ENCODE measurements at places on chromosomes 16 and 17.

DNA sequence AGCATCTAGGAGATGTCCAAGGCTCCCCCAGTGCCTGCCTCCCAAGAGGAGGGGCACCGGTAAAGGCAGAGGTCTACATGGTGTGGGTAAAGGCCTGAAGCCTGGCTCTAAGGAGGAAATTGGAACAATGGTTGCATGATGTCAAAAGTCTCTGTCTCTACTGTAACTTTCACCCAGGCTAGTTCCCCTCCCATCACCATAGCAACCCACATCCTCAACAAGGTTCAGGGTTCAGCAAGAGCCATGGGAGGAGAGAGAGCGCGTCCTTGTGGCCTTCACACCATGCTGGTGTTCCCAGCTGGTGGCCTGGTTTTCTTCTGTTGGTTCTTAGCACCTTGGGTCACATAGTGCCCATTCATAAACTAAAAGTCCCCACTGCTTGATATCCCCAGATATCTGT, 196.7 kb upstream of the CDH5 start:
- no peak for DNase-seq

DNA sequence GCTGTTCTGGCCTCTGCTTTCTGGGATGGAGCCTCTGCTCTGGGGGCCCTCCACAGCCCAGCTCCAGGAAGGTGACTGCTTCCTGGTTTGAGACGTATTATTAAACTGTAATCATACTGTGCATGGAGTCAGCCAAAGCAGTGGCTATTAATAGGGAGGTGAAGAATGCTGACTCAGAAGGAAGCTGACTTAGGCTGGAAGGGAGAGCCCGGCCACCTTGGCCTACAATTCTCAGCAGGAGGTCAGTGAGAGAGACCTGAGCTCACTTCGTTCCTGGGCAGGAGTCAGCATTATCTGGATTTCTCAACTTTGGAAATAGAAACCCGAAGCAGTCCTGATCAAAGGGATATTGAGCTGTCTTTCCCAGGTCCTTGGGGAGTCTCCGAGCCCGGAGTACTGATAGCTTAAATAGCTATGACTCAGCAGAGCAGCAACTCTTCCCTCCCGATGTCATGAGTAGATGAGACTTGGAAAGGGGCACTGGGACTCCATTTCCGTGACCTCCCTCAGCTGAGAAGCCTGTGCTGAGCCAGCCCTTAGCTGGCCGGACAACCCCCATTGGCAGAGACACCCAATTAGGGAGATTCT, 91.8 kb downstream of the YPEL2 start:
- DNase-seq = no peak

DNA sequence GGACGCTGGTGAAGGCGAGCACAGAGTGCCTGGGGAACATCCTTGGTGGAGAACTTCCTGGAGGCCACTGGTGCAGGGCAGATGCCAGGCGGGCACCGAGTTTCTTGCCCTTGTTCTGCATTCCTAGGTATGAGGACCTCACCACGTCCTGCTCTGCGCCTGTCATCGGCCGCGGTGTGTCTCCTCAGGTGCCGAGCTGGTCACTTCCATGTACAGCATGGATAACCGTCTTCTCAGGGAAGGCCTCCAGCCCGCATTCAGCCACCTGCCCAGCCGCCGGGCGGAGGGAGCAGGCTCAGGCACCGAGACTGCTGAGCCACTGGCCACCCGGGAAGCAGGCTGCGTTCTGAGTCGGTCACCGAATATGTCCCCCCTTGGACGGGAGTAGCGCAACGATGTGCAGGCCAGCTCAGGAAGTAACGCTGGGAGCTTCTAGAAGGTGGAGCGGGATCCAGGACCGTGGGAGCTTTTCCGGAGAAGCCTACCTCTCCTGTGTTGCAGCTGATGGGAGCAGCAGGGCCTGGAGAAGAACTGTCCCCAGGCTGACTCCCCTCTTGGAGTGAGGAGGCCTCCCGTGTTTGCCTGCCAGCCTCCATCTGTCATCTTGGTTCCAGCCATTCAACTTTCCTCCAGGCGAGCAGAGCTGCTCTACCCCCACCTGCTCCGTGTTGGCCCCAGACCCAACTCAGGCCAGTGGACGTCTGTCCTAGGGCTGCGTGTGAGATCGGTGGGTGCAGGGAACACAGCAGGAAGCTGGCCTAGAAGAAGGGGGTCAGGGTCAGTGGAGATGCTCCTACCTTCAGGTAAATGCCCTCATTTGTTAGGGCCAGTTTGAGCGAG, 2.1 kb upstream of the BAIAP2 start:
- DNase-seq = no peak

DNA sequence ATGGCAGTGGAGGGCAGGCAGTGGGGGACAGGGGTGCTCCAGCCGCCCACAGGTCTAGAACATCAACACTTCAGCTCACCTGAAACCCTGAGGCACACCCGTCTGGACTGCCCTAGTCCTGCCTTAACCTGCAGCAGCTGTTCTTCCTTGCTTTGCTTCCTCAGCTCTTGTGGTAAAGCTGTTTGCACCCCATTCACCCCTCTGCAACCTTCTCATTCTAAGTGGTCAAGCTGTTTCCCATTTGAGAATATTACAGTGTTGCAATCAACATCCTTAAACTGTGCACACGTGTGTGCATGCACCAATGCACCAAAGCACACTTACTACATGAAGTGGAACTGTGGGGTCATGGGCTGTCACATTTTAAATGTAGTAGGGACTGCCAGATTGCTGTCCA, 32.4 kb downstream of the SCNN1B start:
- no peak for DNase-seq

GRCh38 chr17:40936437-40936971, 942 bp downstream of the KRT23 start:
- no peak for DNase-seq

- no peak for DNase-seq
Measured at GRCh38 chr16:85678016-85678415, 10.7 kb downstream of the GINS2 start.

DNA sequence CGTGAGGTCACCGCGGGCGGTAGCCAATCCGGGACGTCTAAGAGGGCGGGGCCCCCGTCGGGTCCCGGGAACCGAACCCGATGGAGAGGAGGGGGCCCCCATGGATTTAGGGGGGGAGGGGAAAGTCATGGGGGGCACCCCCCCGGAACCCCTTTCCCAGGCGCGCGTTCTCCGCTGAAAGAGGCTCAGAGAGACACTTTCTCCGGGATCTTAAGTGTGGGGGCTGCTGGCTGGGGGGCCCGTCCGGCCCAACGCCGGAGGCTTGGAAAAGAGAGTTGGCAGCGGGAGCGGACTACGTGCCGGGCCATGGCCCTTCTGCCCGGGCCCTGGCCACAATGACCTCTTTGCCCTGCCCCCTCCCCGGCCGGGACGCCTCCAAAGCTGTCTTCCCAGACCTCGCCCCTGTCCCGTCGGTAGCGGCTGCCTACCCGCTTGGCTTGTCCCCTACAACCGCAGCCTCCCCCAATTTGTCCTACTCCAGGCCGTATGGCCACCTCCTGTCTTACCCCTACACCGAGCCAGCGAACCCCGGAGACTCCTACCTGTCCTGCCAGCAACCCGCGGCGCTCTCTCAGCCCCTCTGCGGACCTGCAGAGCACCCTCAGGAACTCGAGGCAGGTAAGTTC, at the start of gene DLX4:
Gene DLX4 (plus strand): TSS at position 57 of the 626 bp plus-strand sequence. CDS start 279 bp downstream, at position 336.
- no peak for DNase-seq

DNA sequence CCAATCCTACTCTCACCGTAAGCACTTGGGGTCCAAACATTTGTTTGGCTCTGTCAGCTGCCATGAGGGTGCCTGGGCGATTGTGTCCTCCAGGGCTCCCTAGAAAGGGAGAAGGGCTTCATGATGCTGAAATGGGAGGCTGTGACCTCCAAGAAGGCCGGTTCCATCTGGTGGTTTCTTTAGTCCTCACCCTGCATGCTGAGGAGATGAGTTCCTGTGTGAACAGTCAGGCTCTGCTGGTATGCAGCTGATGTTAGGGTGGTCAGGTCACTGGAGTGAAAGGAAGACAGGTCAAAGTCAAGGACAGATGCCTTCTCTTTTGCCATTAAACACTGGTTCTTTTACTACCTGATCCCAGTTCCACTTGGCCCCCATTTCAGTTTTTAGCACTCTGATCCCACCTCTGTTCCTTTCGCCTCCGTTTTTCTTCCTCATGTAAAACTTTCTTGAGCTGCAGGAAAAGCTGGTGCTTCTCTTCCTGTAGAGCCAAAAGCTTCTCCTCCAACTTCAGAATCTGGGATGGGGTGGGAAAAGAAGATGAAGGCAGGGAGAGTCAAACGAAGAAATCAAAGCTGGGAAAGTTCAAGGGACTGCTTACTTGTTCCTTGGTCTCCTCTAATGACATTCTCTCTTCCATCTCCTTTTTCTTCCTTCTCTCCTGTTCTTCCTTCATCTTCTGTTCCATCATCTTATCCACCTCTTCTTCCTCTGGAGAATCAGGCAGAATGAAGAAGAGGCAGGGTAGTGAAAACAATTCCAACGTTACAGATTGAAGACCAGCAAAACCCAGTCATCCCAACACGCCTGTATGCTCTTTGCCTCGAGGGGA, 1.1 kb downstream of the GPS2 start:
- no peak for DNase-seq

GRCh38 chr17:82315703-82316358, 1.6 kb downstream of the CD7 start:
- no peak for DNase-seq

GRCh38 chr17:5701381-5701780, 117.1 kb upstream of the NLRP1 start:
- DNase-seq = no peak

GRCh38 chr16:85300406-85300968, 188.2 kb upstream of the CIBAR2 start:
- DNase-seq = no peak

- DNase-seq = no peak
Measured at GRCh38 chr17:202501-202951, 21.1 kb upstream of the DOC2B start.

DNA sequence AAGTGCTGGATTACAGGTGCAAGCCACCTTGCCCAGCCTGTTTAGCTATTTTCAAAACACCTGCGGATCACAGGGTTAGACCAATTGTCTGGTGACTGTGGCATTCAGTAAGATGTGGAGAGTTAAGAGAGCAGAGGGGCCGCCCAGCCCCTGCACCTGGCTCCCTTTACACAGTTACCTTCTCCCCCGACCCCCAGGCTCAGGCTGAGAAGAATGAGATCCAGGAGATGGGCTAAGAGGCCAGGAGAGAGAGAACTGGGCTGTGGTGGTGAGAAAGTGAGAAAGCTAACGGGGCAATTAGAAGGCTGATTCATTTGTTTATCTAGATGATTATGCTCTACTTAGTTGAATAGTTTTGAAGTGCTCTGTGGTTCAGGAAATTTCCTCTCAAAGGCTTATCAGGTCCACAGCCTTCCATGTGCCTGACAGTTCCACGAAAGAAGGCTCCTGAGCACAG, 67.8 kb upstream of the AXIN2 start:
- DNase-seq = no peak

DNA sequence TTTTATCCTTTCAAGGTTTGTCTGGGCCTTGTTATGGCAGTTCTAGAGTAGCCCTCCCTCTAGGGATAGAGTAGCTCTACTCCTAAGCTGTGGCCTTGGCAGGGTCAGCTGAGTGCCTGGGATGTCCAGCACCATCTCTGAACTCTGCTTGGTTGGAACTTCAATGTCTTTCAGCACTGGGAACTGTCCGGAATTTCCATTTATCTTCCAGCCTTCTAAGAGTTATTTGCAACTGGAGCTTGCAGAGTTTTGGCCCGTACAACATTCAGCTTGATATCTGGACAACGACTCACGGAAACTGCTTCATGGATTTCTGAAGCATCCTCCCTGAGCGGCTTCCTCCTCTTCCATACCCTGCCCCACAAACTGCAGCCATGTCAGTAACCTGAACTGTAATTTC, 22.9 kb downstream of the MMD start:
- no peak for DNase-seq

DNA sequence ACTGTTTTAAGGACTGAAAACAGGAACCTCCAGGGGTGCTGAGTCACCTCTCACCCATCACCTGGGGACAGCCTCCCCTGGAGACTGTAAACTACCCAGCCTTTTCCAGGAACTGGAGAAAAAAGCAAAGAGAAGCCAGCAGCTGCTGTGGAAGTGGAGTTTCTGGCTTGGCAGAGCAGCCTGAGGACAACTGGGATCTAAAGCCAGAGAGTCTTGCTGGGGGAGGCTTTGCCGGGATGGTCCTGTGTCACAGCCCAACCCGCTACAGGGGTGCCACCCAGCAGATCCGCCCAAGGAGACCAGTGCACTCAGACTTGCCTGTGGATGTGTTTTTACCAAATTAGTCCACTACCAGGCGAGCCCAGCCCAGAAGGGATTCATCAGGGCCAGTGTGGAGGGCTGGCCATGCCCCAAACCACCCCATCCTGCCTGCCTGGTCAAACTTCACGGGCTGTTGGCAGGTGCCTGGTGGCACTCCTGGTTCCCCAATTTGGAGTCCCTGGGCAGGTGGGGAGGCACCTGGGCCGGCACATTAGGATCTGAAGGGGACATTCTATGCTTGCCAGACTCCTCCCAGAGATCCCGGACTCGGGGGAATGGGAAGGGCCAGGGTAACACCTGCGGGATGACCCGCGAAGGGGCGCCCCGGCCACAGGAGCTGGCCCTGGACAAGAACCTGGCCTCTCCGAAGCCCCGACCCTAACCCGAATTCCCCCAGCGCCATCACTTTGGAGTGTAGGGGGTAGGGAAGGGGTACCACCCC, 771 bp downstream of the MSRB1 start:
- DNase-seq = no peak

DNA sequence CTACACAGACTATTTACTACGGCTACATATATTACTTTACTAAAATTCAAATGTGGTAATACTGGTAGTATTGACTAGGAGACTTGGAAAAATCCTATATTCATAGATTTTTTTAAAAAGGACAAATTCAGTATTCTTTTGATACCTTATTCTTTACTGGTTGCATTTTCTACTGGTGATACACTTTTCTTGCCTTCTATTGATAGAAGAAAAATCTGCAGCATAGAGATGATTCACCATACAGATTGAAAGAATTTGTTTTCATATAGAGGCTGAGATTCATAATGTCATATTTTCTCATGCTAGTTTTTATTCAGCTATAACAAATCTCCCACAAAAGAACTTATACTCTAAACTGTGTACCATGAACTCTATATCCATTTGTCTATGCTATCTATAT, 195.4 kb upstream of the C17orf78 start:
- no peak for DNase-seq

- DNase-seq = no peak
Measured at GRCh38 chr16:85166281-85166680, 54.0 kb upstream of the CIBAR2 start.

DNA sequence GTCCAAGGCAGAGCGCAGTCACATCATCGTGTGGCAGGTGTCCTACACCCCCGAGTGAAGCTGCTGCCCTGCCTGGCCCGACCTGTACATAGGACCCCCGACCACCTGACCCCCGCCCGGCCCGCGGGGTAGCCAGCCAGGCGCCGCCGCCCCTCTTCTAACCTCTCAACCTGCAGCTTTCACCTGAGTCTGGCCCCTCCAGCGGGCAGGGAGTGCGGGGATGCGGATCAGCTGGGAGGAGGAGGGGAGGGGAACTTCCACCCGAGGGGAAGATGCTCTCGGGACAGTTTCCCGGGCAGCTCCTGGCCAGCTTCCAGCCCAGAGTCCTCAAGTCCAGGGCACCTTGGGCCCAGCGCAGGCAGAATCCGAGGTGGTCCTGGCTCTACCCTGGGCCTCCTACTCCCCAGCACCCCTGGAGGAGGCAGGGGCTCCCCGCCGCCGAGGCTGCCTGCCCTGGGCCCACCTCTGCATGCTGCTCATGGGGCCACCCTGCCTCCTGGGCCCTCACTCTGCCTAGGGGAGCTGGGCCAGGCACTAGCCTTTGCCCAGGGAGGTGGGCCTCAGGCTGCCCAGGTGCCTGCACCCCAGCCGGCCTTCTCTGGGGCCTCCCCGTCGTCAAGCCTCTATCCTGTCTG, 2.5 kb downstream of the NME3 start:
- no peak for DNase-seq

Data from NCI-H2171 (cell line).